T-helper 17 cell (primary cell): ENCODE measurements at places on chromosomes 11 and 22. TPM values are rescaled to one million over a fixed set of nuclear protein-coding genes. Genes with fewer than 3 reads are reported as not detected.
A peak's percentile ranks its signal among the peaks of the same experiment; 100 is the strongest.

- no peaks in the 10 kb centered on the region for H3K27me3 ChIP-seq
- no peak overlapping the region for H3K27ac ChIP-seq
- peaks cover 6% of the 10 kb centered on the region for H3K36me3 ChIP-seq
- no peak overlapping the region for H3K4me3 ChIP-seq
- H3K4me1 ChIP-seq: peaks cover 3% of the 10 kb centered on the region
Observed at GRCh38 chr11:9901943-9902342, 238.1 kb downstream of the SWAP70 start.

- peaks cover 24% of the 10 kb centered on the region for H3K27me3 ChIP-seq
- no peak for DNase-seq
- no peak overlapping the region for H3K4me3 ChIP-seq
- H3K36me3 ChIP-seq: peaks cover 3% of the 10 kb centered on the region
- no peaks in the 10 kb centered on the region for H3K4me1 ChIP-seq
Observed at GRCh38 chr11:116472651-116473050, 300.1 kb downstream of the BUD13 start.

DNA sequence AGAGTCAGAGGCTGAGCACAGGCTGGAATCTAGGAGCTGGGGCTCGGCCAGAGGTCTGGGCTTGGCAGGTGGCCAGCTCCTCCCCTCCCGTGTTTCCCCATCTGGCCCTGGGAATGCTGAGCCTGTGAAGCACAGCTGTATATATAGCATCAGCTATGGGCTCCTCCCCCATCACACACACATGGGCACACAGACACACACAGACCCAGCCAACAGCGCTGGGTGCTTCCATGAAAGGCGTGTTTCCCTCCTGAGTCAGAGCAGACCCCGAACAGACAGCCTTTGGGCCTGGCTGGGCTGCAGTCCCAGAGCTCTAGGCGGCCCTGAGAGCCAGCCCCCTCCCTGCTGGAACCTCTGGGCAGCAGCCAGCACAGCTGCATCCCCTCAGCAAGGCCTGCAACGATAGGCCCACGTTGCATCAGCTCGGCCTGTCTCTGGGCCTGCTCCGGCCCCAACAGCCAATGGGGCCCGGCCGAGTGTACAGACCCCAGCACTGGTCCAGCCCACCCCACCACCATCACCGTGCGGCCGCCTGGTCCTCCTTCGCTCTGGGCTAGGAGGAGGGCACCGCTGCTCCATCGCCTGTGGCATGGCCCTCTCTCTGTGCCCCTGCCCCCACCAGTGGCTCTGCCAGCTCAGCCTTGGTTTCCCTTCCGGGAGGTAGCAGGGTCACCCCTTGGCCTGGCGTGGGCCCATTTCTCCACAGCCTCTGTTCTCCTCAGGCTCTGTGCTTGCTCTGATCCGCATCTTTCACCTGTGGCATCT lies 7.6 kb upstream of the SERPINH1 start:
- no peak overlapping the region for H3K4me3 ChIP-seq
- no peak for DNase-seq

GRCh38 chr22:38144025-38144405 lies 33.5 kb upstream of the BAIAP2L2 start:
- no peak overlapping the region for H3K27ac ChIP-seq
- H3K36me3 ChIP-seq: peaks cover 2% of the 10 kb centered on the region
- DNase-seq: no peak
- no peaks in the 10 kb centered on the region for H3K27me3 ChIP-seq
- no peak overlapping the region for H3K4me3 ChIP-seq
- peaks cover 13% of the 10 kb centered on the region for H3K4me1 ChIP-seq

- H3K4me3 ChIP-seq: no peak overlapping the region
- DNase-seq: no peak
- peaks cover 8% of the 10 kb centered on the region for H3K36me3 ChIP-seq
- H3K27me3 ChIP-seq: peaks cover 46% of the 10 kb centered on the region
Observed at GRCh38 chr11:45896422-45896984, 10.6 kb downstream of the FREY1 start.

GRCh38 chr11:3165916-3166267 lies 782 bp upstream of the OSBPL5 start:
- H3K27me3 ChIP-seq: peaks cover 39% of the 10 kb centered on the region
- no peaks in the 10 kb centered on the region for H3K36me3 ChIP-seq
- DNase-seq: no peak
- H3K4me1 ChIP-seq: peaks cover 24% of the 10 kb centered on the region
- H3K4me3 ChIP-seq: peak overlapping the region; percentile 83

DNA sequence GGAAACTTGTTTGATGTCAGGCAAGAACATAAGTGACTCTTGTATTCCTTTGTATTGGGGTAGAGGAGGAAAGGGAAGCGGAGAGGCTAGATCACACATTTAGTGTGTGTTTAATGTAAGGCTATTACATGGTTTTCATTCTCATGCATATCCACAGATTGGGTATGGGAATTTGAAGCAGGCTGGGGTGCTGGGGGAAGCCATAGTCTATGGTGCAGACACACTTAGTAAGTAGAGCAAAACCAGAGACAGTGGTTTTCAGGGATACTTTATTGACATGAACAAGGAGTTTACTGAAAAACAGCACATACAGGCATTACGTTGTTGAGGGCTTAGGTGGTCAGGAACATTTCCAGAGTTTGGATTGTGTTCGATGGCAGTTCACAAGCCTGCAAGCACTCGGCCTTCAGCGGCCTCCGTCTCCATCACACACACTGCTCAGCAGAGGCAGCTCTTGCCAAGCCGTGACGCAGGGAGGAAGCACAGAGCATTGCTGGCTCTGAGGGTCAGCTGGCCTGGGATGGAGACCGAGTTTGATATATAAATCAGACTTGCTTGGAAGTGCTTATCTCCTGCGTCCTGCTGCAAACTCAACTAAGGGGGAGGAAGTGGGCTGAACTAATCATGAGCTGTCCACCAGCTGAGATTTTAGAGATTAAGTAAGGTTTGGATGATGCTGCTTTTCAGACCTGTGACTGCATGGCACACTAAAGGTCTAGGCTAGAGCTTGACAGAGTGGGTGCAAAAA lies 25.3 kb downstream of the SCN3B start:
- H3K36me3 ChIP-seq: no peaks in the 10 kb centered on the region
- peaks cover 6% of the 10 kb centered on the region for H3K4me1 ChIP-seq
- peaks cover 7% of the 10 kb centered on the region for H3K27me3 ChIP-seq
- H3K27ac ChIP-seq: no peak overlapping the region

C11orf91 gene
- total RNA-seq: not detected
